LHCN-M2 (cell line): ENCODE measurements at places on chromosomes 16 and 17. TPM values are rescaled to one million over a fixed set of nuclear protein-coding genes. Genes with fewer than 3 reads are reported as not detected.

Gene RFFL
- total RNA-seq, result 14.5 and 16.6 TPM in 2 replicates

Gene CTF1
- total RNA-seq, result 2.5 and 4.1 TPM in 2 replicates

Gene GRIN2A
- not detected in 2 replicates for total RNA-seq

Gene KRTAP1-5
- 2.8 and 6.0 TPM in 2 replicates for total RNA-seq

Gene TP53TG3
- 1.1 TPM in 1 of 2 replicates, not detected in the other for total RNA-seq

Gene ZNF750
- total RNA-seq, result not detected in 2 replicates

DNA sequence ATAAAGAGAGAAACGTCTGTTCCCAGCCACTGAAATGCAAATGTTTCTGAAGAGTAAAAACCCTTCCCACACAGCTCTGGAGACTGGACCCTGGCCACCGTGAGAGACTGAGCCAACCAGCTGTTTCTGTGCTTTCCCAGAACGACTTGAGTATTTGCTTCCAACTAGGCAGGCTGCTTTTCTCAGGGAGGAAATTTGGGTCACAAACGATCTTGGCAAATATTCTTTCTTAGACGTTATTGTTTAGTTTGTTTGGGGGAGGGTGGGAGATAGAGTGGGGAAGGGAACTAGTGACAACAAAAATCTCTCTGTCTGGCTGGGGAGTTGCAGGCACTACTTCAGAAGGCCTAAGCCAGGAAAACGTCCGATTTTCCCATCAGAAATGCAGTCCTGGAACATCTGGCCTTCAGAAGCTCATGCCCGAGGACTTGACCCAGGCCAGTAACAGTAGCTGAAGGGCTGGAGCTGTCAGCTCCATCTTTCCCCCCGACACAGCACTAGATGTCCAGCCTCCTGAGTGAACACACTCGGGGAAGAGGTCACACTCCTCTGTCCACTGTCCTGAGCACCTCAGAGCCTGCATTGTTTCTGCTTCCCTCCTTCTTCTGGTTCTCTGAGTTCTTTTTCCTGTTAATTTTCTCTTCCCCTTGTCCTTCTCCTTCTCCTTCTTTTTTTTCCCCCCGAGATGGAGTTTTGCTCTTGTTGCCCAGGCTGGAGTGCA lies 4.0 kb downstream of the CCDC92B start:
- no peak for DNase-seq

DNA sequence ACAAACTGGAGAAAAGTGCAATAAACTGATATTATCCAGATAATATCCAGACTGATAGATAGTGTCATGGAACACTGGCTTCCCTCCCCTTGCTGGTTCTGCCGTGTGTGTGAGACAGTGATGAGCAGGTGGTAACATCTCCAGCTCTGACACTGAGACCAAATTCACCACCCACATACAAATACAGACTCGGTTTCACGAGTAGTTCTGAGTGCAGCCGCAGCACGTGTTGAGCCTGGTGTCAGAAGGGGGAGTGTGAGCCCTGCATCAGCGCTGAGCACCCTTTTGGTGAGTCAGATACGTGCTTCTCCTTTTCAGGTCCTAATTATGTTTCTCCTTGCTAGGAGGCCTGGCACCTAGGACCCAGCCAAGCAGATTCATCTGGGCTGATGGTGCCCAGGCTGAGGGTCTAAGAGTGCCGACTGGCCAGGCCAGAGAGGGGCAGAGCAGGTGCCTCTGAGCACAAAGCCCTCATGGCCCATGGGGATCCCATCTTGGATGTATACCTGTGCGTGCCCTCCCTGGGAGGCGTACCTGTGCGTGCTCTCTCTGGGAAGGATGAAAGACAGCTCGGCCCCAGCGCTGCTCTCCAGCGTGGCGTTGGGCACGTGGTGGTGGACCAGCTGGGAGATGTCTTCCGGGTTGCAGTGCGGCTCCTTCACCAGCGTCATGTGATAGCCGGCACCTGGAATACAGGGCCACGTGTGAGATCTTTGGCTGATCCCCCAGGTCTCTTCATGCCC lies 27.3 kb upstream of the RNPS1 start:
- no peak for DNase-seq

DNA sequence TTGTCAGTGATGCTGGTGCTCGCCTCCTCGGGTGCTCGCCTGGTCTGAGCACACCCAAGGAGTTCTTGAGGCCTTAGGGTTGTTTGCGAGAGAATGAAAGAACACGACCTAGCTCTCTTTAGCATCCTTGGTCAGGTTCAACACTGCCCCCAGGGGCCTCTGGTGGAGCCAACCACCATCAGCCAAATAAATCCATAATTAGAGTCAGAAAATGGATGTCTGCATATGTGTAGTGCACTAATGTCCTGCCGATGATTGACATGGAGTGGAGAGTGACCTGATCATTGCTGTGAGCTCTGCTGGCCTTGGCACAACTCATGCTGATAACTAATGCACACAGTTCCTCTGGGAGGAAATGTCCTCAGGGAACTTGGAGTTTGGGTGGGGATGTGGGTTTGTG lies 8.2 kb upstream of the STH start:
- DNase-seq, result no peak

DNA sequence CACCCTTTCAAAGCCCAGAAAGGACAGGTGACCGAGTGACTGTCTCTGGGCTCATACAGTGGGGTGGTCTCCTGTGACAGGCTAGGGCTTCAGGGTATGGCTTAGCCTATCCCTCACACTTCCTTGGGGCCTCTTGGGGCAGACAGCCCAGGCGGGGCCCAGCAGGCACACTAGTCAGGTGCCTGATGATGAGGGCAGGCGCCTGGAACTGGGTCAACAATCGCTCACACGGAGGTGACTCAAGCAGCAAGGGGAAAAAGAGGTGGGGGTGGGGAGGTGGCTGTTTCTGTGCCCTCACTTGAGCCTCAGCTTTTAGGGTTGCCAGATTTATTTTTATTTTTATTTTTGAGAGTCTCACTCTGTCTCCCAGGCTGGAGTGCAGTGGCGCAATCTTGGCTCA lies 6.4 kb upstream of the GRN start:
- DNase-seq, result no peak

DNA sequence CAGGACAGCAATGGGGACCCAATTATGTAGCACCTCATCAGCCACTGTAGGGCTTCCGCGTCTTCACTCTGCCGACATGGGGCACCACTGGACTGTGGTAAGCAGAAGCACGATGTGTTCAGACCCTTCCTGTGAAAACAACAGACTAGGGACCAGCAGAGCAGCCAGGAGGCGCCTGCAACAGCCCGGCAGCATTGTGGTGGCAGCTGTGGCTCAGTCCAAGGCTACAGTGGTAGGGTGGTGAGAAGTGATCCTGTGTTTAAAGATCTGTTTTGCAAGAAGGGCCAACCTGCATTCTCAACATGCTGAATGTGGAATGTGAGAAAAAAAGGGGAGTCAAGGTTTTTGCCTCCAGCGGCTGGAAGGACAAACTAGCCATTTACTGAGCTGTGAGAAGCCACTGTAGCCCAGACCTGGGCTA lies 80.8 kb downstream of the GAS7 start:
- DNase-seq, result no peak

- DNase-seq, result no peak
Measured at GRCh38 chr17:30414486-30414885, 35.8 kb downstream of the CPD start.

DNA sequence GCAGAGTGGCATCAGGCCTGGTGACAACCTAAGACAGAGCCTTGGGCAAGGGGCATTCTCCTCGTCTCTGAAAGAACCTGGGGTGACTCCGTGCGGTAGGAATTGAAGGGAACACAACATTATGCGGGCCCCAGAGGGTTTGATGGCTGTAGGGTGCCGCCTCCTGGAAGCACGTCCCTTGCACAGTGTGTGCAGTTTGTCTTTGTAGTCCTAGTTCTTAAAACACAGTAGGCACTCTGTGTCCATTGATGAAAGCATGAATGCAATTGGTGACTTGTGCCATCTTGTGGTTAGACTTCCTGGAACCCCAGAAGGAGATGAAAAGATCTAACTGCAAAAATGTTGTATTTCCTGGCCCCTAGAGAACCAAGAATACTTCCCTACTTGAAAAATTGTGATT lies 279.8 kb downstream of the UTP18 start:
- DNase-seq, result no peak

DNA sequence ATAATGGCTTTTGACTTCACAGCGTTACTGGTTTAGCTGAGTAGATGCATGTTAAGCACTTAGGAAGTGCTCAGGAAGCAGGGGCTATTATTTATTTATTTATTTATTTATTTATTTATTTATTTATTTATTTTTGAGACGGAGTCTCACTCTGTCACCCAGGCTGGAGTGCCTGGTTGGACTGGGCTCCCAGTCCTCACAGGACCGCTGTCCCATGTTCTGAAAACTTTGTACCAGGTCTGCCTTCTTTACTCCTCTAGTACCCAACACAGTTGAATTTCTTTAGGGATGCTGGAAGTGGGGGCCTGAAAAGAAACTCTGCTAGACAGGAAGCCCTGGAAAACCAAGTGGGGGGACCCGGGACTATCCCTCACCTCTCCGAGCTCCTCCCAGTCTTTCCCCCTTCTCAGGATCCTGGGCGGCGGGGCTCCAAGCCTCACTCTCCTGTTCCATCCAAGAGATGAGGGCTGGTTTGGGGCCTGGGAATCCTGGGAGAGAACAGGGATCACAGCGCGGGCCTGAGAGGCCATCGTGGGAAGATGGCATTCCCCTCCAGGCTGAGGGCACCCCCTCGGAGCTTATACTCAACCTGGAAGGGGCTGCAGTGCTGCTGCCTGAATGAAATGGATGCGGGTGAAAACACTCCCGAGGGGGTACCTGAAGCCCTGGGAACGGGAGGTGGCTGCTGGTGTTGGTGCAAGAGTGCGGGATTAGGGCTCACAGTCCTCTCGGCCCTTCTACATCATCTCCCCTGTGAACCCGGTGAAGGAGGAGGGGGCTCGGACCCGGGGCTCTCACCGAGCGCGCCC lies 674 bp downstream of the ZNF688 start:
- DNase-seq, result peak; percentile 33

DNA sequence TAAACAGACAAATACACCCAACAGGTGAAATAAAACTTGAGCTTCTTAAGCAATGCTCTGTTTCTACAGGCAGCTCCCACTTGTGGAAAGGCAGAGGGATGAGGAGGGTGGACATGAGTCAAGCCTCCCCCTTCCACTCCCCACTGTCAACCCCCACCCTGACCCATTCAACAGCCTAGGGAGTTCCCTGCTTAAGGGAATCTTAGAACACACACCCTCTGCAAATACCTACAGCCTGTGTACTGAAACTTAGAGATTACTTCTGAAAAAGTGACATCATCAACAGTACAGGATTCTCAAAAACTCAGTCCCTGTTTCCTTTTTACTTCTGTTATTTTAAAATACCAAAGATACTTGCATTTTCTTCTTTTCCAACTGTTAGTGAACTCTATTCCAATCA lies 345.4 kb downstream of the SOX9 start:
- DNase-seq, result peak; percentile 65

- DNase-seq, result no peak
Measured at GRCh38 chr17:38431346-38432145, 3.3 kb downstream of the ARHGAP23 start.

GRCh38 chr17:45006927-45007461 lies 38.9 kb upstream of the C1QL1 start:
- peak; percentile 14 for DNase-seq

GRCh38 chr17:59327121-59327980 lies 4.1 kb upstream of the YPEL2 start:
- no peak for DNase-seq

DNA sequence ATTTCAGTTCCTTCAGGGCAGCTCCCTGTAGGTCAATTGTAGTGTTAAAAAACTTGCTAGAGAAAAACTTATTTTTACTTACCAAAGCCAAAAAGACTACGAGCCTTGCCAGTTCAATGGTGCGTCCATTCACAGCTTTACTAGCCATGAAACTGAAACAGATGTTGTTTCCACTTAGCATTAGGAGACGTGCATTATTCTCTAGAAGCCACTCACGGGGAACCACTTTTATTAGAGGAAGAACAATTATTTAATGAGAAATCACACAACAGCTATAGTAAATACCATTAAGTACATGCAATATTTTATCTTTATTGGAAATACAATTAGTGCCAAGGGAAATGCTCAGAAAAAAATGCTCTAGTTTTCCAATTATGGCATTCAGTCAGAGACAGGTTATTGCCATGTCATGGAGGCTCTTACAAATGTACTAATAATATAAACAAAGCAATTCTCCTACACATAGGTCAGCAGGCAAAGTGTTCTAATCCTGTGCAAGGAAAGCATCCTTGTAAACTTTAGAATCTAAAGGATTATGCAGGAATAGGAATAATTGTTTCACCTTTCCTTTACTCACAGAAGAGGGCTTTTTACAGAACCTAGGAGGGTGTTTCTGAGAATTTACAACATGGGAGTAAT lies 17.4 kb downstream of the LASP1NB start:
- DNase-seq, result no peak
